Stimulated activated CD4-positive, alpha-beta T cell treated with anti-CD3 and anti-CD28 coated beads, Interleukin-15, amount 100 ng/mL, for 1 hour (primary cell): ENCODE measurements at places on chromosomes 5 and 9.

DNA sequence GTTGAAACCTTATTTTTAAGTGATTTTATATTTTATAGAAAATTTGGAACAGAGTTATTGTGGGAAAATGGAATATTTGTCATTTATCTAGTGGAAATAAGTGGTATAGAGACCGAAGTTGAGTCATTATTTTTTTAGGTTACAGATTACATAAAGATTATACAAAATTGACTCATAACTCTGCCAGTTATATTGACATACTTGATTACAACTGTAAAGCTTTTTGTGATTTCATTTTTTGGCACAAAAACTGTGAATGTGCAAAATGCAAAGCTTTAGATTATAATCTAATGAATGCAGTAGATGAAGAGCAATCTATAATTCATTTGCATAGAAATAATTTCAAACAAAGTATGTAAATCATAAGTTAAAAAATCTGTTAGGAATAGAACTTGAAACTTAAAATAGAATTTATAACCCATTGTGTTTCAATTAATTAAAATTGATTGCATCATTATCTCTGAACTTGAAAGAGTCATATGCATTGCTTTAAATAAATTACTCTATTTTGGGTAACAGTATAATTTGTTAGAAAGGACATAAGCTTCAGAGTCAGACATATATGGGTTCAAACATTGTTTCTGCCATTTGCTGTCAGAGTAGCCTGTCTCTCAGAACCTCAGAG lies 280.4 kb downstream of the FER start:
- DNase-seq: no peak

DNA sequence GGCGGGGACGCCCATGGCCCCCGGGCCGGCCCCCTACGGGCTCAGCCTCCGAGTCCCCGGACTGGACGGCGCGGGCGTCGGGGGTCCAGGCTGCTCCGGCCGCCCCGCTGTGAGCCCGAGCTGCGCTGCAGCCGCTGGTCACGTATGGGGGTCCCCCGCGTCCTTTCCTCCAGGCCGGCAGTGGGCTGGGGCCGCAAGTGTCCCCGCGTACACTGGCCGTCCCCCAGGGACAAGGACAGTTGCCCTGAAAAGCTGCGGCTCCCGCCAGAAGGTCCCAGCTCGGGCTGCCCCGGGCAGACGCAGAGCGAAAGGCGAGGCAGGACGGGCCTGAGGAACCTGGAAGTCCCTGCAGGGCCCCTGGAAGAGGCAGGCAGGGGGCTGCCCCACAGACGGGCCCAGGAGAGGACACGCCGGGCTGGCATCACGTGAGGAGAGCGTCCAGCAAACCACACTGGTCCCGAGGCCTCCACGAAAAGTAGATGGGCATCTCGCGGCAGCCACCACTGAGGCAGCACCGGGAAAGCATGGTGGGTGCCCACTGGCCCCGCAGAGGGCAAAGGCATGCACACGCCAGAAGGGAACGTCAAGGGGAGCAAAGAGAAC lies 3.3 kb upstream of the NKD2 start:
- DNase-seq: no peak

GRCh38 chr5:79301046-79301712 lies 65.2 kb downstream of the JMY start:
- DNase-seq: no peak

DNA sequence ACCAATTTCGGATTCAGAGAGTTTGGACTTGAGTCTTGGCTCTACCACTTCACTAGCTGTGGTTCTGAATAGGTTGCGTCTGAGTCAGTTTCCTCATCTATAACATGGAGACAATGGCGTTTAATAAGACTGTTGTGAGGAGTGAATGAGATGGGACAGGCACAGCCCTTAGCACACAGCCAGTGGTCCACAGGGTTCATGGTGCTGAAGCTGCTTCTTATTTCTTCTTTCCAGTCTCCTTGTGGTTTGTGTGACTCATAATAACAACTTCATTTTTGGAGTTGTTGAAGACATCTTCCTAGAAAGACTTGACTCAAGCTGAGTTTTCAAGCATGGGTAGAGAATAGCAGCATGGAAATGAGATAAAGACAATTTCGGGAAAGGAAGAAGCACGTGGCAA lies 172.6 kb upstream of the PPP2R2B start:
- DNase-seq: no peak

GRCh38 chr5:123874600-123875201 lies 362.7 kb downstream of the CSNK1G3 start:
- no peak for DNase-seq

DNA sequence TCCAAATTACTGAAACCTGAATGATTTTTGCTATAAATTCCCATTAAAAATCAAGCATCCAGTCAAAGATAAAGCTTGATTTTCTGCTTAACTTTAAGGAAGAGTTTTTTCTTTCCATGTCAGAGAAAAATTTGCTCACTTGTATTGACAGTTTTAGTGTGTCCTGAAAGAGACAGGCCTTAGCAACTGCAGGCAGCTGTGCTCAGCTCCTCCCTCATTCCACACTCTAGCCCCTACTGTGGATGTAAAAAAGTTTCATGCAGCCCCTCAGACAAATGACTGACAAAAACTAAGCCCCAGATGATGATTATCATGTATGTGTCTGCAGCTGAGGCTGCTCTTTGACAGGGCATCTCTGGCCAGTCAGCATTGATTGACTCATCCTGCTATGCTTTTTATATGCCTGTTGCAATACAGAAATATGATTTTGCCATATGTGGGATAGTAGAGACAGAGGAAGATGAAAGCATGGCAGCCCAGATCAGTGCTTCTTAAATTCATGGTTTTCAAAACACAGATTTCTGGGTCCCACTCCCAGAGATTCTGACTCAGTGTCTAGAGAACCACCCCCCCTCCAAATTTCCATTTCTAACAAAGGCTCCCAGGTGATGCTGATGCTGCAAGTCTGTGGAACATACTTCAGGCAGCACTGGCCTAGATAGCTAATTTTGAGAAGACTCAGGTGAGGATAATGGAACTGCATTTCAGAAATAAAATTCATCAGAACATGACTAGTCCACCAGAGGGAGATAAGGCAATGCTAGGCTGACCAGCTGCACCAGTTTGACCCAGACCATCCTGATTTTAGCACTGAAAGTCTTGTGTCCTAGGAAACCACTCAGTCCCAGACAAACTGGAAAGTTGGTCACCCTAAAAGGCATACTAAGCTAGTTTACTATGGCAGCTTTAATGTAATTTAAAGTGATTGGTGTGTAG lies 298.7 kb upstream of the KCNN2 start:
- DNase-seq: no peak

GRCh38 chr5:122532035-122532434 lies 220.0 kb downstream of the SNCAIP start:
- no peak for DNase-seq

DNA sequence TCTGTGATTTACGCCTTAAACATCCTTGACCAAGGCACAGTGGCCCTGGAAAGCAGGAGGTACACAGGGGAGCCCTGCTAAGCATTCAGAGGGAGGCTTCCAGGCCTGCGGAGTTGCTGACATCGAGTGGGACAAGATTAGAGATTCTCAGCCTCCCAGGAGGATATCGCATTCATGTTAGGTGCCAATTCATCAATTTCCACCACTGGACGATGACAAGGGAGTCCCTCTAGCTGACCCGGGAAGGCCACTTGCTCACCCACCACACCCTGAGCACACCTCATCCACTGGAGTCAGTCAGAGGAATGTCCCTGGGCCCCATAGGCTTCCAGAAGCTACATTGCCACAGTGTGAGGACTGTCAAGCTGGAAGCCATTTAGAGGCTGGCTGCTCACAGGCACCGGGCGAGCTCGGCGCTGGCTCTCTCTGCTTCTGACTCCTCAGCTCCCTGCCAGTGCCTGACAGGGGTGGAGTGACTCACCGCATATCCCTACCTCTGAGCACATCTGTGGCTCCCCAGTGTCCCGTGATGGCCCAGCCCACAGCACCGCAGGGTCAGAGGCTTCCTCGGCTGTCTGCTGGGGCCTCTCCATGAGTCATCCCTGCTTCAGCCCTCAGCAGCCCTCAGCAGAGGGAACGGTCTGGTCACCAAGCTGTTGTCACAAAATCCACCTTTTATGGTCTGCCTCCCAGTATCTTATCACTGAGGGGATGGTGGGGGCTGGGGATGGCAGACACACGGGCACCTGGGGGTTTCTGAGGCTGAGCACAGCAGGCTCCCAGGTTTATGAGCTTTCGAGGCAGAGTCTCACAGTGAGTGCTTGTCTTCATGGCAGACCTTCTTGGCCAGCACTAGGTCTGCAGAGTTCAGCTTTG lies 117.5 kb downstream of the ZNF608 start:
- DNase-seq: no peak

- no peak for DNase-seq
Measured at GRCh38 chr5:10288592-10289219, 19.0 kb downstream of the CMBL start.

GRCh38 chr5:122501089-122501435 lies 189.0 kb downstream of the SNCAIP start:
- DNase-seq: no peak

DNA sequence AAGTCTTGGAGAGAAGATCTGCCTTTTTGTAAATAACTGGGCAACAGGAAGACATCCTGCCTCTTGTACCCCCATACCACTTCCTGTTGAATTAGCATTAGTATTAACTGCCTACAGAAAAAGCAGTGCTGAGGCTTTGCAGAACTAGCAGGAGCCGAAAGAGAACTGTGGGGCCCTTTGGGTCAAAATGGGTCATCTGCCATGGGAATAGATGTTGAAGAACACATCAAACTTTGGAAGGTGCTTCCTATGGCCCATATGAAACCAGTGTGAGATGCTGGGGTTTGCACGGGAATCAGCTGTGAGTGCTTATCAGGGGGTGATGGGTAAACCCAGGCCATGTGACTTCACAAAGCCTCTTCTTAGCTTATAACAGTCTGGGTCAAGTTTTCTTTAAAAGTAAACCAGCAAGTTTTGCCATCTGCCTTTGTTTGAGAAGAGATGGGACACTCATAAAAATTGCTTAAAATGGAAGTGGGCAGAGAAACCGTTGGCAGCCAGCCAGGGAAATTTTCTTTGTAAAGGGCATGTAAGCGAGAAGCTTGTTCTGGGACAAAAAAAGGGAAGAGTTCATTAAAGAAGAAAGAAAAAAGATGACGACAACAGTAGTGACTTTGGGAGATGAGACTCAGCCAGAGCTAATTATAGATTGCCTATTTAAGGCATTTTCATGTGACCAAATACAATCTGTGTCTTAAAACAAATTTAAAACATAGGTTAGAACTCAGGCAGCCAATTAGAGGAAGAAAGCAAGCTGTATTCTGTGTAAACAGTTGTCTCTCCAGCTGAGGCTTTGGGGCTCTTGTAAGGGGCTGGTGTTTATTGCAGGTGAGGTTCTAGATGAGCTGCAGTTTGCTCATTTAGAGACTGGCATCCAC lies 4.4 kb downstream of the SLC25A25 start:
- no peak for DNase-seq

DNA sequence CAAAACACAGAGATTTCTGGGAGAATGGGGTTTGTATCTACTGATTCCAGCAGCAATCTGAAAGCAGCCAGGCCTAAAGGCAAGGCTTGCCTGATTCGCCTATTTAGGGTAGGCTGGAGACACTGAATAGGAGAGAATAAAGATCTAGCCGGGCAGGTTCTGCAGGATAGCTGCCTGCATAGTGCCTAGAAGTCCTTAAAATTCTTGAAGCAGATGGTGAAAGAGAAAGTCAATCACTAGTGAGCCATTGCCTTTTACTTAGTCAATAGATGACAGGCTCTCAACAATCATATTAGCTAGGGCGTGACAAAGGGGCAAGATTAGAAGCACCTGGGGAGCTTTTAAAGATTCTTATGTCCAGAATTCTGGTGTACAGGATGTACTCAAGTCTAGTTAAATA lies 522.7 kb downstream of the HTR1A start:
- no peak for DNase-seq

- DNase-seq: no peak
Measured at GRCh38 chr9:10706788-10707187, 94.0 kb upstream of the PTPRD start.

DNA sequence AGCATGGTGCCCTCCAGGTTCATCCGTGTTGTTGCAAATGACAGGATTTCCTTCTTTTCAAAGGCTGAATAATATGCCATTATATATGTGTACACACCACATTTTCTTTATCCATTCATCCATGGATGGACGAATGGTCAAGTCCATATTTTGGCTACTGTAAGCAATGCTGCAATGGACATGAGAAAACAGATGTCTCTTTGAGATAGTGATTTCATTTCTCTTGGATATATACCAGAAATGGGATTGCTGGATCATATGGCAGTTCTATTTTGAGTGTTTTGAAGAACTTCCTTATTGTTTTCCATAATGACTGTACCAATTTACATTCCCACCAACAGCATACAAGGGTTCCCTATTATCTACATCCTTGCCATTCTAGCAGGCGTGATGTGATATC lies 67.9 kb downstream of the TEK start:
- DNase-seq: no peak

- DNase-seq: no peak
Measured at GRCh38 chr9:93486268-93486667, 32.9 kb upstream of the FAM120AOS start.

DNA sequence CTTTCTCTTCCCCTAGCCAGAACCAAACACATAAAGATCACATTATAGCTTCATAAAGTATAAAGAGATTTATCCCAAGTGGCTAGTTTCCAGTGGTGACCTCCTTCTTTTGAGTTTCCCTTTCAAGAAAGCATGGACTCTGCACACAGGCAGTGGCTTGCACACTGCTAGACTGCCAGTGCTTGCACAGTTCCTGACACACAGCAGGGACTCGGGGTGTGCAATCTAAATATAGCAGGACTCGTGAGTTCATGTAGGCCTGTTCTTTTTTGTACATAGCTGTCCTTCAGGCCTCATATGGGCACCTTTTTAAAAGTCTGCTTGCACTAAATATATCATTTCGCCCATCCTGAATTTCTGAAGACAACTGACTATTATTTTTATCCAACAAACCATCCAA lies 308.6 kb downstream of the FBXL7 start:
- DNase-seq: no peak

GRCh38 chr9:132008184-132008803 lies 71.4 kb downstream of the MED27 start:
- no peak for DNase-seq

- no peak for DNase-seq
Measured at GRCh38 chr9:35510754-35511428, 21.0 kb downstream of the RUSC2 start.

GRCh38 chr5:139090581-139090980 lies 107.6 kb downstream of the SIL1 start:
- no peak for DNase-seq

DNA sequence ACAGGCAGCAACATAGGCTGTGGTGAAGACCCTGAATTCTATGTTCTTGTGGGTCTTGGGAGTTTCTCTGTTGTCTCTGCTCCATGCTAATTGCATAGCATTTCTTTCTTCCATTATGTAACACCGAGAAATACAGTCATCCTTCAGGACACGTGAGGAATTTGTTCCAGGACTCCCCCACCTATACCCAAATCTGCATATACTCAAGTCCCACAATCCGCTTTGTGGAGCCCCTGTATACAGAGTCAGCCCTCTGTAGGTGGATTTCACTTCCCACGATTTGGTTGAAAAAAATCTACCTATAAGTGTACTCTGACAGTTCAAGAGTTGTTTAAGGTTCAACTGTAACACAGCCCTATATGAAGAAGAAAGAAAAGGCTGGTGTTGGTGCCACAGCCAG lies 22.1 kb downstream of the ANKRD33B start:
- DNase-seq: no peak
